Muscle of leg (tissue), 16 donors: ENCODE measurements at places on chromosomes 16 and 17.

- no peak for DNase-seq
Measured at GRCh38 chr17:39688475-39688835, 598 bp upstream of the PGAP3 start.

- peak; percentile 84 for DNase-seq
Measured at GRCh38 chr17:82333279-82334171, at the start of gene SECTM1. Gene SECTM1 (minus strand): TSS chr17:82333766. CDS start chr17:82327240, 6,526 bp downstream.

DNA sequence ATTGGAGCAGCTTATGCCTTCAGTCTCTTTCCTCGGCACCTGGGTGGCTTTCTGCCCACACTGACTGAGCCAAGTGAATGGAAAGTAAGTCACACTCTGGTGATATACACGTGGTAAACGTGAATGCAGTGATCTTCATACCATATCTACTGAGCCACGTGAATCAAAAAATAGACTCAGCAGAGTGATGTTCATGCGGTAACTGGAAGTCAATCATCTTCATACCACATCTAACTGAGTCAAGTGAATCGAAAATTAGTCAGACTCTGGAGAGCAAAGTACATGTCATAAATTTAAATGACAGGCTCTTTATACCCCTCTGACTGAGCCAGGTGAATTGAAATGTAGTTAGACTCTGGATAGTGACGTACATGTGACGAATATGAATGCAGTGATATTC lies 47.1 kb upstream of the ARL4D start:
- DNase-seq, result no peak

DNA sequence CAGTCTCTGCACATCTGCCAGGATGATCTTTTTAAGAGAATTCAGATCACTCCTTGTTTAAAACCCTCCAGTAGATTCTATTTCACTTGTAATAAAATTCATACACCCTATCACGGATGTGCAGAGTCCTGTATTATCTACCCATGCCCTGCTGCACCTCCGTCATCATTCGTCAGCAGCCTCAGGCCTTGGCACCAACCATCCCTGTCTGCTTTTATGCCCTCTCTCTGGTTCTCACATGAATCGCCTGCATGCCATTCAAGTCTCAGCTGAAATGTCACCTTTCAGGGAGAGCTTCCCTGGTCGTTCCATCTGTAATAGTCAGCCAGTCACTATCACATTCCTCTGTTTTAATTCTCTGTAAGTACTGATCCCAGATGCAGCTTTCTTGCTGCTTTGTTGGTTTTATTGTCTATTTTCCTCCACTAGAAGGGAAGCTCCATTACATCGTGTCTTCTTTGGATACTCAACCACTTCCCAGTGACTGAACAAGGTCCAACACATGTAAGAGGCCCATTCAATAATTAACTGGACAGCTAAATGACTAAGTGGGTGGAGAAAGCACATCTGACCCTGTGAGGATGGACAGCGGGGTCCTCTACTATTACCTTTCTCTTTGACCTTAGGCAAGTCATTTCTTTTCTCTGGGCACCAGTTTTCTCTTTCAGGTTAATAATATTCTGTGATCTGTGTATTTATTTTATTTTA lies 81.2 kb upstream of the GOT2 start:
- DNase-seq, result no peak

DNA sequence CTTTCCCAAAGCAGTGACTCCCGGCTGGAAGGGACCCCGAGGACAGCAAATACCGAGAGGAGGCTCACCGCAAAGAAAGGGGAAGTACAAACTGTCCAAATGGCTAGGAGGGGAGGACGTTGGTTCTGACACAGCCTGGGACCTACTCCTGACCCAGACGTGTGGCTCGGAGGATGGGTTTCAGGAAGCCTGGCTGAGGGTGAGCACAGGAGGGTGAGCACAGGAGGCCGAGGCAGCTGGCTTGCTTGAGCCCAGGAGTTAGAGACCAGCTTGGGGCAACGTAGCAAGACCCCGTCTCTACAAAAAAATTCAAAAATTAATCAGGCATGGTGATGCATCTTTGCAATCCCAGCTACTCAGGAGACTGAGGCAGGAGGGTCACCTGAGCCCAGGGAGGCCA lies 83.2 kb downstream of the C16orf78 start:
- no peak for DNase-seq

GRCh38 chr16:23920899-23921298 lies 85.1 kb downstream of the PRKCB start:
- no peak for DNase-seq

DNA sequence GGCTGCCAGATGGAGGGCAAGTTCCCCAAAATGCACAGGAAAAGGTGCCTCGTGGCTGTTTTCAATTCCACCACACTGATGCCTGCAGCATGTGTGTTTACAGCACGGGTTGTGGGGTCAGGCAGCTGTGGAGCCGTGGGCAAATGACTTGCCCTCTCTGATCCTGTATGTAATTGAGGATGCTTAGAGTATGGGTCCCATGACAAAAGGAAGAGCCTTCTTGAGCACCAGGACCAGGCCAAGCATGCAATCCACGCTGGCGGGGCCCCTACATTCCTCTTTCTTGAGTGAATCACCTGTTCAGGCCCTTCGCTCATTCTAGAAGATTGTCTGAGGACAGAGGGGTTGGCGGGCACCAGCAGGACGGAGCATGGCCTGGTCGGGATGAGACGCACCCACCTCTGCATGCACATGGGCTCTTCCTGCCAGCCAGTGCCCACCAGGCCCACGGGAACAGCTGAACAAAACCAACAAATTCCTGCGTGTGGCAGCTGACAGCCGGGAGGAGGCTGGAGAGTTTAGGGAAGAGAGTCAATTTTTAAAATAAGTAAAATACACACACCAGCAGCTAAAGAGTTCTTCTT lies 1.4 kb upstream of the CTRB2 start:
- DNase-seq, result no peak

DNA sequence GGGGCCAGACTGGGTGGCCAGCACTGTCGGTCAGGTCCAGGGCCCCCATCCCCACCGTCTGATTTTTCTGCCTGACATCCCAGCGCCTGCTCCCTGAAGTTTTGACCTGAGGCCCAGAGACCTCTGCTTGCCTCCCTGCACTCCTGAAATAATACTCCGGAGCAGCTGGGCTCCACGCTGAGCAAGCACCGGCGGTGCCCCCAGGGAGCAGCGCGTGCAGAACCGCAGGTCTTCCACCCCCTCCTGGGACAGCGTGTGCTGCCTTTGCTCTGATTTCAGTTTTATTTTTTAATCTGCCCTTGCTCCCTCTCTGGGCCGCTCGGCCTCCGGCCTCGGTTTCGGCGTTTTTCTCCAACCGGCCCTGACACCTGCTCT lies 132.4 kb upstream of the GSE1 start:
- peak; percentile 66 for DNase-seq

- no peak for DNase-seq
Measured at GRCh38 chr17:3506054-3506453, 30.3 kb downstream of the ASPA start.

DNA sequence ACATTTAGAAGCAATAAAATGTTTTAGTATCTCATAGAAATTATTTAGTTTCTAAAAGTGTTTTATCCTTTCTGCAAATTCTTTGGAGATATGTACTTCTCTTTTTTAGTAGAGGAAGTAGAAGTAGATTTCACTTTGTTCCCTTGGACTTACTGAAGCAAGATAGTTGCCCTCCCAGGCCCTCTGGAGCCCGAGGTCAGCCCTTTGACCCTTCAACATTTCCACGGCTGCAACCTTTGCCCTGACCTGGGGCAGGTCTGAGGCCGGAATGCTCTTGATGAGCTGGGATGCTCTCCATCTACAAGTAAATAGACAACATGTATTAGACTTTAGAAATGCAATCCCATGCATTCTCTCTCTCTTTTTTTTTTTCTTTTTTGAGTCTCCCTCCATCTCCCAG lies 167.5 kb downstream of the CDK5R1 start:
- no peak for DNase-seq

DNA sequence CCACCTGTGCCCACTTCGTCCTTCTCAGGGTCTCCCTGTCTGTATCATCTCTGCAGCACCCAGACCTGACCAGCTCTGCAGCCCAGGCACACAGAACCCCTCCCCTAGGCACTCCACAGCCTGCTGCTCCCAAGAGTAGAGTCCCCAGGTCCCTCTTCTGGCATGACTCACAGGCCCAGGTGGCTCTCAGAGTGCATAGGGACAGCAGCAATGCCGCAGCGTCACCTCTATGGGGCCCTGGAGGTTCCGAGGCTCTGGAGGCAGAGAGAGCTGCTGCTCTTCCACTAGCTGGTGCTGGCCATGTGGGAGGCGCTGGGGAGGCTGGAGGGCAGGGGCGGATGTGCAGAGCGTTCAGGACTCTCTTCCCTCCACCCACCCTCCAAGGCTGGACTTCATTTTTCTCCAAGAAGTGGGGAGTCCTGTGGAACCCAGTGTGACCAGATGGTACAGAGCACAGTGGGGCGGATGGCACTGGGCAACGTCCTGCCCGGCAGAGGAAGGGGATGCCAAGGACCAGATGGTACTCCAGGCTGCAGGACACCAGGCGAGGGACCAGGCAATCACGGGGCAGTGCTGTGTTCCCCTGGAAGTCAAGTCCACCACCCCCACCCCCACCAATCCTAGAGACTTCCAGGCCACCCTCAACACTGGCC lies 151.7 kb downstream of the RBFOX3 start:
- DNase-seq, result no peak

DNA sequence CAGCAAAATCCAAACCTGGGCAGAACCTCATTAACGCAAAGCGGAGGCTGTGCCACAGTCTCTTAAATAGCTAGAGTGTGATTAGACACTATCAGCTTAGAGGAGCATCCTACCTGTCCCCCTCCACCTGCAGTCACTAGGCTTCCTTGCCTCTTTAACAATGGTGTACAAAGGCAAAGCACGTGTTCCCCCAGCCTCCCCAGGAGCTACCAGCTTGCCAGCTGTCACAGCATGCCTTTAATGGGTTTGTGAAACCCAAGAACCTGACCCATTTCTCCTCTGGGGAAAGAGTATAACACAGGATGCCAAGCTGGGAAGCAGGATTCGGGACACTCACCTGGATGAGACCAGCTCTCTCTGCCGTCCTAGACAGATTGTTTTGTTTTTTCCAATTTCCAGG lies 37.2 kb upstream of the TBX2 start:
- no peak for DNase-seq

- DNase-seq, result no peak
Measured at GRCh38 chr17:7001318-7001961, 5.6 kb downstream of the ALOX12 start.

GRCh38 chr16:75929046-75929445 lies 202.8 kb upstream of the CPHXL start:
- DNase-seq, result no peak

- no peak for DNase-seq
Measured at GRCh38 chr16:2152695-2153506, 2.7 kb upstream of the TRAF7 start.

DNA sequence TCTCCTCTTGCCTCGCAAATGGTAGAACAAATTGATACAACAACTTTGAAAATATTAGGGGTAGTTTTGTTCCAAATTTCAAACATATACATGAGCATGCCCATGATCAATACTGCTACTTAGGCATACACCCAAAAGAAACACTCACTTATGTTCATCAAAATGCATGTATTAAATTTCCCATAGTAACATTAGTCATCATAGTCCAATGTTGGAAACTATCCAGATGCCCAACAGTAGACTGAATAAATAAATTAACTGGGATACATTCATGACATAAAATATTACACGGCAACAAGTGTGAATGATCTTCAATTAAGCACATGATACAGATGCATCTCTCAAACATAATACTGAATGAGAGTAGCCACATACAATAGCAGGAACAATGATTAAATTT lies 391.6 kb downstream of the CDH11 start:
- no peak for DNase-seq

- DNase-seq, result peak; percentile 63
Measured at GRCh38 chr17:32927724-32928585, at the start of gene TMEM98. Gene TMEM98 (plus strand): TSS chr17:32928153. CDS start chr17:32931529, 3,376 bp downstream.

- DNase-seq, result peak; percentile 47
Measured at GRCh38 chr17:4715063-4715744, 4.8 kb downstream of the ARRB2 start.

GRCh38 chr17:82300707-82301270 lies 16.6 kb downstream of the CD7 start:
- DNase-seq, result peak; percentile 67

DNA sequence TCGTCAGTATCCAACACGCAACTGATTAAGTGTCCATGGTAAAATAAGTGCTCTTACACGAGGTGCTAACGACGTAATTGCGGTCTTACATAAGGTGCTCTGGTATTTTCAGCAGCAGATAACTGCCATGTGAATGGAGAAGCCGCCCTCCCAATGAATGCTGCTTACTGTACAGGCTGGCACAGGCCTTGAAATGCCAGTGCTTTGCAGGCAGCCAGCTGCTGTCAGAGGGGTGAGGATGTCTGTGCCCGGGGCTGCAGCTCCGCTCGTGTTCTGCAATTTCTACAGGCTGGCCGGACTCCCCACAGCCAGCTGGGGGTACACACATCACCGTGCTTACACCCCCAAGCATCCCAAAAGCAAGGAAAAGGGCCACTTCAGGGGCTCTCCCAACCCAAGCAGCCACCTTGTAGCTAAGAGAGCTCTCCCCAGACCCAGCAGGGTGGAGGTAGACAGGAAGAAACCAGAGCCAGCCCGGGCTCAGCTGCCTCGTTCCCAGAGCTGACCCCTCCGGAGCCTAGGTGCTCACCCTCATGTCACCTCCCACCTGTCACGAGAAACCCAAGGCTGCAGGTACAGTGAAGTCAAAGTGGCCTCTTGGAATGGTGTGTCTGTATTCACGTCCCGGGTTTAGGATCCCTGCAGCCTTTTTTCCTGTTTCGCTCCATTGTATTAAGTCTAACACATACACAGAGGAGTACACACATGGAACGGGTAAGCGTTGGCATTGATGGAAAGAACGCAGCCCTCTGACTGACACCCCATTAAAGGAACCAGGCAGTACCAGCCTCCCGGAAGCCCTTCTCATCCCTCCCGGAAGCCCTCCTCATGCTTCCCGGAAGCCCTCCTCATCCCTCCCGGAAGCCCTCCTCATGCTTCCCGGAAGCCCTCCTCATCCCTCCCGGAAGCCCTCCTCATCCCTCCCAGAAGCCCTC lies 27.2 kb upstream of the RPH3AL start:
- DNase-seq, result no peak

DNA sequence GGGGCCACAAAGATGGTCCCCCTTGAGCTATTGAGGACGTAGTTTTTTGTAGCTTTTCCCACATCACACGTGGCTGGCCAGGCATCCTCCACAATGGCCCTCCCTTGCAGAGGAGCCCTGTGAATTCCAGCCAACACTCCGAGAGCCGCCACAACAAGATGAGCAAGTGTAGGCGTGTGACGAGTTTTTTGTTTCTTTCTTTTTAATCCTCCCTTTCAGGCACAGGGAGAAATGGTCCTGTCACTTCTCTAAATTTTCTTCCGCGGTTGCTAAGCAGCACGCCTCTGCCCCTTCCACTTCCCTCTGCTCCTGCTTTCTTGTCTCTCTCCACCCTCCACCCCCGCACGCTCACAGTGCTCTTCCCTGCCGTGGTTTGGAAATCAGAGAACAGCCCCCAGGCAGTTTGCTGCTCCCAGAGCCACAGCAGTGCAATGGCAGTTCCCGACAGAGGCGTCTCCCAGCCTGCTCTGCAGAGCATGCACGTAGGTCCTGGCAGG lies 68.0 kb upstream of the MRTFB start:
- peak; percentile 90 for DNase-seq

GRCh38 chr16:79393564-79393963 lies 207.0 kb downstream of the MAF start:
- DNase-seq, result no peak

DNA sequence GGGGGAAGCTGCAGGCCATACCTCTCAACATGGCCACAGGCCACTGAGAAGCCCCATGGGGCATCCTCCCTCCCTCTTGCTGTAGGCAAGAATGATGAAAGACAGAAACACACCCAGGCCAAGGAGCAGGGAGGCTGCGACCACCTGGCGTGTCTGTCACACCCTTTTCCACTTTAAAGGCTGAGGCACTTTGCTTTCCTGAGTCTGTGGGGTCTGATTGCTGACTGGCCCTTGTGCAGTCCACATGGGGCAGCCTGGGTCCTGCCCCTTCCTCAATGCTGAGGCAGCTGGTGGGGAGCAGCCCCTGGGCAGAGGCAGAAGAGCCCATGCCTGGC lies 8.7 kb downstream of the TMEM204 start:
- DNase-seq, result no peak
